ENCODE measurements at places on chromosomes 6 and 20. TPM values are rescaled to one million over a fixed set of nuclear protein-coding genes. Genes with fewer than 3 reads are reported as not detected.

DNA sequence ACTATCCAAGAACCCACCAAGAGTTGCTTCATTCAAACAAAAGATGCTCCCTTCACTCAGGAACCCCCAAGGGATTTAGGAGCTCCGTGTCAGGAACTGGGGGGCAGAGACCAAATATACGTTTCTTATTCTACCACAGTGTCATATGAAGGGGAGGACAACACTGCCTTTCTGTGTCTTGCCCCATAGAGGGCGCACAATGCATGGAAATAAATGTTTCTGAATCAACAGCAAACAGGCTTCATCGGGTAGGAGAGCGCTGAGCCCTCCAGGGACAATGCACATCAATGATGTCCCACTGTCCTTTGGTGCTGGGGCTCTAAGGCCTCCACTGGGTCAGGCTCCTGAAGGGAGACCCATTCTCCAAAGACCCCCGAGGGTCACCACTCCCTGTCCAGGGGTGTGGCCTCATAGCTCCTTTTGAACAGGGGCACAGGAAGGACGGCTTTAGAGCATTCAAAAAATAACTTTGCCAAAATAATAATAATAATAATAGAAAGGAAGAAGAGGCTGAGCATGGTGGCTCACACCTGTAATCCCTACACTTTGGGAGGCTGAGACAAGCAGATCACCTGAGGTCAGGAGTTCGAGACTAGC, 31.1 kb downstream of the PLG start:
- DNase-seq, result no peak
- H3K36me3 ChIP-seq, result no peaks in the 10 kb centered on the region
- H3K27ac ChIP-seq, result no peak overlapping the region
- H3K4me1 ChIP-seq, result no peaks in the 10 kb centered on the region
- no peak overlapping the region for H3K4me3 ChIP-seq

Gene KCNK17
- total RNA-seq, result 0.92 TPM

Gene PRICKLE4
- 5.7 TPM for total RNA-seq

Gene COL19A1
- total RNA-seq, result 0.28 TPM

Gene CENPB
- 46.5 TPM for total RNA-seq

Gene GJA10
- not detected for total RNA-seq
